C1 segment of cervical spinal cord (tissue), 14 donors: ENCODE measurements at places on chromosomes 11 and 22.

DNA sequence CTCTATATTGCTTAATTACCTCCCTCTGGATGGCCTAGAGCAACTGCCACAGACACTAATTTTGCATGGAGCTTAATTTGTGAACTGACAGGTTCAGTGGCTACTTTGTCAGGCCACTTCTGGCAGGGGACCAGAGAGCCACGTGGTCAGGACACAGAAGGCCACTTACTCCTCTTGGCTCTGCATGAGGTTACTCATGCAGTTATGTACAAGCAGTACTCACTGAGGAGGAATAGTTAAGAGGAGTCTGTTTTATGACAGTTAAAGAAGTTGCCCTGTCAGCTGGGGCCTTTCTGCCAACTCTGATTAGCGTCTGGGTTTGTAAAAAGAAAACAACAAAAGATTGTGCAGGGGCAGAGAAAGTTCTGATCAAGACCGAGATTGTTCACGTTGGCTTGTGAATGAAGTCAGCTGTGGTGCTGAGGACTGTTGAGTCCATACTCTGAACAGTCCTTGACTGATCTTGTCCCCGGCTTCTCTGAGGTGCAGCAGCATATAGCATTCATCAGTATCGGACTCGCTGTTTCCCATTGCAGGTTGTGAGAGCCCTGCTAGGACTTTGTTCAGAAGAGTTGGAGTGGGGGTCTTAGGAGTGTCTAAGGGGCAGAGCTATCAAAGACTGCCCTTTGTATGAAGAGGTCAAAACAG lies 41.4 kb downstream of the PPFIBP2 start:
- peak; percentile 16 for DNase-seq

DNA sequence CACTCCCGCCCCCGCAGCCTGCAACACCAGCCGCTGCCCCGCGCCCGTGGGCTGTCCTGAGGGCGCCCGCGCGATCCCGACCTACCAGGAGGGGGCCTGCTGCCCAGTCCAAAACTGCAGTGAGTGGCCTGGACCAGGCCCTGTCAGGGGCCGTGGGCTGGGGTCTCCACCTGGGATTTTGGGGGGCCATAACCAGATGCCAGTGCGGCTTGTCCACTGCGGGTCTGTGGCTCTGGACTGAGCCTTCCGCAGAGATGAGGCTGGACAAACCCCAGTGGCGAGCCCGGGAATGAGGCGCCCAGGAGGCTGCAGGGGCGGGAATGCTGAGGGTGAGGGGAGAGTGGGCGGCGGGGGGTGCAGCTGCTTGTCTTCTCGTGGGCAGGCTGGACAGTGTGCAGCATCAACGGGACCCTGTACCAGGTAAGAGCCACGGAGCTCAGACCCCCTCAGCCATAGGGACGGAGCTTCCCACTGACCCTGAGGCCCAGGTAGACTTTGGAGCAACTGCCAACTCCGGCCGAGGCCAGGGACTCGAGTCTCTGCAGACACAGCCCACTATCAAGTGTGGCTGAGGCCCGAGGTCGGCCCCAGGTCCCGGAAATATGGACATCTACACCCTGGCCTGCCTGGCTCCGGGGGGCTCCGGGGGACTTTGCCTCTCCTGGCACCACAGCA lies 24.8 kb upstream of the MUC5B start:
- DNase-seq, result no peak

DNA sequence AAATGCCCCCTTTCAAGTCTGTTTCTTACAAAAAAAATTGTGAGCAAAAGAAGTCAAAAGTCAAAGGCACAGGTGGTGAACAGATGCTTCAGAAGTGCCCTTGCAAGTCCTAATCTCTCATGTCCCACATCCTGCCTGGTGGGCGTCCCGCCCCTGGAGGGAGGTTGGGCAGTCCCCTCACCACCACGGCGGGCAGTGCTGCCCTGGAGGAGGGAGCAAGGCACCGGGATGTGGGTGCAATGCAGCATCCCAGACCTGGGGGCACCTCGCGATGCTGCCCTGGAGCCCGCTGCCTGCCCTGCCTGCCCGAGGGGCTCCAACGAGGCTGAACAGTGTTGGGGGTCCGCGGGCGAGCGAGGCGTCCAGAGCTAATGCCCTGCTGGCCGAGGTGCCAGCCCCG lies 15.9 kb downstream of the MRGPRG start:
- no peak for DNase-seq

- DNase-seq, result no peak
Measured at GRCh38 chr22:36922105-36922608, 8.7 kb downstream of the CSF2RB start.

DNA sequence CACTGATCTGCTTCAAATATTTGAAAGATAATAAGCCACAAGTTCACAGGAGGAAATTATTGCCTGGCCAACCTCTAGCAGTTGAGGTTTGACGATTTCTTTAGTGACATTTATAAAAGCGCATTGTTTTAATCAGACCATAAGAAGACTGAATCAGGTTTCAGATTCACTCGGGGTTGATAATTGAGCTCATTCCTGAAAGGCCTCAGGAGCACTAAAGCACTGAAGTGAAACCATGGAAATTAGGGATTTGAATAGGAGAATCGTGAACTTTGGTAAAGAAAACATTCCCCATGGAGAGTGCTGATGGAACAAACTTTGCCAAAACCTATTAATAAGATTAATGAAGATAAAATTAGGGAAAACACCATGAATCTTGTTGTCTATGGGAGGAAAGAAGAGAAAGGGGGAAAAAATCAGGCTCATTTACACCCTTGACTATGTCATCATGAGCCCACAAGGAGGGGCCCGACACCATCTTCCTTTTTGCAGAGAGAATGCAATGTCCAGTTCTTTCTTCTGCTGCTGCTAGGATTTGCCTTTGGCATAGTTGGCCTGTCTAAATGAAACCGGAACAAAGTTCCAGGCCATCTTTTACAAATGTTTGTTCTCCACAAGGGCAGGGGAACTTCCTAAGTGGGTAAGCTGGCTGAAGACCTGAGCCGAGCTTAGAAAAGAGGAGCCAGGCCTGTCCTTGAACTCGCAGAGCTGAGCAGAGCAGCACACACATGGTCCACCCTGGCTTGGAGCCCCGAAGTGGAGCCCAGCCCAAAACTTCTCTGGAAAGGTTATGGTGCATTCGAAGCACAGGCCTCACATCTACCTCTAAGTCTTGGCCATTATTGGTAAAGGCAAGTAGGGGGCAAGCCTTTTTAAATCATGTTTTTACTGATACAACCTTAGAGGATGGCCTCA lies 56.1 kb upstream of the EIF3M start:
- peak; percentile 16 for DNase-seq

- DNase-seq, result no peak
Measured at GRCh38 chr11:68992743-68993255, 12.0 kb upstream of the MRGPRD start.

DNA sequence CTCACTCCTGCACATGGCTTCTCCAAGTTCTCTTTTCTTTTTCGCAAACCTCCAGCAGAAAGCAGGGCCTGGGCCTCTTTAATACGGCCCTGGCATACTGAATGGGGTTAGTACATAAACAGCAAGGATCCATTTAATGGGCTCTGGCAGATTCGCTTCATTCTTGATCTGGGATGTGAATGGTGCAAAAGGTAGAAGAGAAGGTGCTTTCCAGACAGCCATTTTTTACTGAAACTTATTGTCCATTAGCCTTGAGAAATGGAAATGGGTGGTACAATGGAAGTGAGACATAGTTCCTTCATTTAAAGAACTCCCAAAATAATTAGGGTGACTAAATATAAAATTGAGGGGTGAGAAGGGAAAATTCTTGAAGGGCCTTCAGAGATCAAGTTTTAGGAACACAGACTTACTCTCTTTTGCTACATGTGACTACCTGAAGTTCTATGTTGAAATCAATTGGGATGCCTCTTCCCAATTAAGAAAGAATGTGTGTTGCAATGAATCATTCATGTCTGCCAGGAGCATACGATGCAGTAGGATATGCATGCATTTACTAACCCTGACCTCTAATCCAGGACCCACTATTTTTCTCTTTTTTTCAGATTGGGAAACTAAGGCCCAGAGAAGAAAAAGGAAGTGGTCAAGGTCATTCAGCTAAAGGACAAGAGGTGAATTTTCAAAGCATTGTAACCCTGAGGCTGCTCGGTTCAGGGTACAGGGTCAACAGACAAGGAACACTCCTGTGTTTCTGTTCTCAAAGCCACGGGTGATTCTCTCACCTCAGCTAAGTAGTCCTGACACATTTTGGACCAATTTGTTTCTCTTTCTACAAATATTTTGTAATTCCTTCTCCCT lies 144.1 kb downstream of the BBOX1 start:
- DNase-seq, result no peak

DNA sequence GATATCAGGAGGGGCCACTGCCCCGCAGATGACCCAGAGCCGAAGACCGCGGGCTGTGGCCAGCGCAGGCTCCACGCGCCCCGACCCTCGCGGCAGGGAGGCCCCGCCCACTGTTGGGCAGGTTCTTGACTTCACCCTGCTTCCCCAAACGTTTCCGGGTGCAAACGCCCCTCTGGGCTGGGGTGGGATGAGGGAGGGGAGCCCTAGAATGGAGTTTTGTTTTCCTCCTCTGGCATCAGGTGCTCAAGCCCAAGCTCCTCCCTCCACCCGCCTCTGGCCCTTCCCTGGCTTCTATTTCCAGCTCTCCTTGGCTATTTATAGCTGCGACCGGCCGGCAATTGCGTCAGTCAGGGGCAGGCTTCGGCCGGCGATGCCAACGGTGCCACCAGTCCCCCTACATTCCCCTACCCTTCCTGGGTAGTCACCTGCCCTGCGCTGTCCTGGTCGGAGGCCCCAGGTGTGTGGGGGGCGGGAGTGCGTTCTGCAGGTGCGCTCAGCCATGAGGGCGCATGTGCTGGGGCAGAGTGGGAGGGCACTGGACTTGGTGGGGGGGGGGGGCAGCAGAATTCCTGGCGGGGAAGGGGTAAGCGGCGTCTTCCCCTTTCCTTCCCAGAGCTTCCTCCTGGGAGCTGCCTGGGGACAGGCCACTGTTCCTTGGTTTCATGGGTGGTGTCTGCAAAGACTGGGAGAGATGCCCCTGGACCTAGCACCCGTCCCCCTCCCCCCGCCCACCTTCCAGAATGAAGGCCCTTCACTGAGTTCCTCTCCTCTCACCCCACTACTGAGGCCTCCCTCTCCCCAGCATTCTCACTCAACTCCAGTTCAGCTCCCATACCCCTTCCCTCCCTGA lies 23.6 kb downstream of the DUSP8 start:
- DNase-seq, result peak; percentile 76

DNA sequence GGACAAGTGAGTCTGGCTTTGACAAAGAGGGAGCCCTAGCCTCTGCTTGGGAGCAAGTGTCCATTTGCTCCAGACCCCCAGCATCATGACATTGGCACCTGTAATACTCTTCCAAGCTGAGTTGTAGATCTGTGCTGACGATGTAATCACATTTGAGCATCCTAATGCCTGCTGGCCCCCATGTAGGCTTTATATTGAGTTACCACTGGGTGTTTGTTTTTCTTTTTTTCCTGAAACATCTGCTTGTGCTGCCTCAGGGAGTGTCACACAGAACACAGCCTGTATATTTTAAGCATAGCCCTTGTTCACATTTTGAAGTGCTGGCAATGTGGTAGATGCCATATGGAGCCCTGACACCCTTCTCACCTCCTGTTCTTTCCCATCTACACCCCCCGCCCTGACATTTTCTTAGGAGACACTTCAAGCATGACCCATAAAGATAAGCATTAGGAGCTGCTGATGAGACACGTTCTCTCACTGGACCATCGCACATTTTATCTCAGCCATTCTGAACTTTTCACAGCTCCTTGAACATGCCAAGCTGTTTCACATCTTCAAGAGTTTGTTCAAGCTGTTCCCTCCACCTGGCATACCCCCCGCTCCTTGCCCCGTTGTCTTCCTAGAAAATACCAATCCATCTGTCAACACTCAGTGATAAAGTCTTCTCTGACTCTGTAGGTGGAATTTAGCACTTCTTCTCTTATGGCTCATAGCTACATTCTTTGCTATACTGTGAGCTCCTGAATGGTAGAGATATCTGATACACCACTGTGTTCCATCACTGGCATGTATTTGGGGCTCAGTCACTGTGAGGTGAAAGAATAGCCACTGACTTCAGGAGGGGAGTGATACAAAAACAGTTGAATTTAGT lies 128.7 kb downstream of the TRIM44 start:
- DNase-seq, result peak; percentile 37

DNA sequence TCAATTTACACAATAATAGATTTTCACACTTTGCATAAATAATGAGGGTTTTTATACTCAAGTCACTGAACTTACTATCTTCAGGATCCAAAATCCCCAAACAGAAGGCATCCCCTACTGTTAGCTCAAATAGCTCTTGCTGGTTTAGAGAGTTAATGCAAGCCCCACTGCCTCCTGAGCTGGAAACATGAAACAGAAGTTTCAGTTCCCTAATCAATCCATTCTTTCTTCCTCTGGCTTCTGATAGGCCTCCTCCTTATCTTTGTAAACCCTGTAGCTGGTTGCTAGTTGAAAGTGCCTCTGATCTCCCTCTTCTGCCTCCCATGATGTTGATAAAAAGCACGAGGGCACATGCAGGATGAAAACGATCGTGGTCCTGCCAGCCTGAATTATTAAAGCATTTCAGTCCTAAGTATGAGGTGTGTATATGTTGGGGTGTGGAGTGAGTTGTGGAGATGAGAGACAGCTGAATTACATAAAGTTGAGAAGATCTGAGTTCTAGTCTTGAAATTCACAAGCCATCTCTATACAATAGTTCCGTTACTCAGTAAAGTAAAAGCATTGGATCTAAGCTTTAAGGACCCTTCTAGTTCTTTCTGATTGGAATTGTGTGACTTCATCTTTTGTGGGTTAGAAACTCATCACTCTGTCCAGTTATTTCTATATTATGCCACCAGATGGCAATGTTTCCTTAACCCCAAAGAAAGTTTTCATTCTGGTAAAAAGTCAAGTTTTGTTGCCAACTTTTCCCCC lies 35.0 kb upstream of the EHF start:
- no peak for DNase-seq

- no peak for DNase-seq
Measured at GRCh38 chr11:61109671-61110070, 7.4 kb downstream of the CD5 start.

DNA sequence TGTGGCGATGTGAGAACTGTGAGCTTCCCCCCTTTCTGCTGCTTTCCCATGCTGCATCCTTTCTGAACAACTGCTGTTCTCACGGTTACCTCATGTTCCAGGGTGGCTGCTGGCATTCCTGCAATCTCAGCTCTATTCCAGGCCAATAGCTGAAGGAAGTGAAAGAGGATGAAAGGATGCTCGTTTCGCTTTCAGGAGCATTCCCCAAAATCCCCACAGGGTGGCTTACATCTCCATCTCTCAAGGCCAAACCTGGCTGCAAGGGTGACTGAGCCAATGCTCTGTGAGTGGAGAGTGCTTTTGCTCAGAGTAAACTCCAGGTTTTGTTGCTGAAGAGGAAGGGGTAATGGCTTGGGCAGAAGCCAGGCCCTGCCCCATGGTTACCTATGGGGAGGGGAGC lies 848.2 kb downstream of the BRD1 start:
- no peak for DNase-seq

- DNase-seq, result peak; percentile 53
Measured at GRCh38 chr22:37752189-37753087, 55.3 kb upstream of the GCAT start.

GRCh38 chr11:12827929-12828812 lies 153.9 kb downstream of the TEAD1 start:
- peak; percentile 36 for DNase-seq
